Erythroblast (primary cell): ENCODE measurements at places on chromosomes 12 and 14.

DNA sequence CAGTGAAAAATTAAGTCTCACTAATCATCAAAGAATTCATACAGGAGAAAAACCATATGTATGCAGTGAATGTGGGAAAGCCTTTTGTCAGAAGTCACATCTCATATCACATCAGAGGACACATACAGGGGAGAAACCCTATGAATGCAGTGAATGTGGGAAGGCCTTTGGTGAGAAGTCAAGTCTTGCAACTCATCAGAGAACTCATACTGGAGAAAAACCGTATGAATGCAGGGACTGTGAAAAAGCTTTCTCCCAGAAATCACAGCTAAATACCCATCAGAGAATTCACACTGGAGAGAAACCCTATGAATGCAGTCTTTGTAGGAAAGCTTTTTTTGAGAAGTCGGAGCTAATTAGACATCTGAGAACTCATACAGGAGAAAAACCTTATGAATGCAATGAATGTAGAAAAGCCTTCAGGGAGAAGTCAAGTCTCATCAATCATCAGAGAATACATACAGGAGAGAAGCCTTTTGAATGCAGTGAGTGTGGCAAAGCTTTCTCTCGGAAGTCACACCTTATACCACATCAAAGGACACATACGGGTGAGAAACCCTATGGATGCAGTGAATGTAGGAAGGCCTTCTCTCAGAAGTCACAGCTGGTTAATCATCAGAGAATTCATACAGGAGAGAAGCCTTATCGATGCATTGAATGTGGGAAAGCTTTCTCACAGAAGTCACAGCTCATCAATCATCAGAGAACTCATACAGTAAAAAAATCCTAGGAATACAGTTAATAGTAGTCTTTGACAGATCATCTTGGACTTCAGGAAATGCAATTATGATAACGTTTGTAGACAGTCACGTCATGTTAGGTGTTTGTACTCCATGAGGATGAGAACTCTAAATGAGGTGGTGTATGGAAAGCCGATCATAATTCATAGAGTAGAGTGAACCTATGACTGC is 21.1 kb downstream of the ZNF84 start:
- DNase-seq = peak; percentile 44

GRCh38 chr14:36522347-36522971 is 2.4 kb upstream of the NKX2-1 start:
- DNase-seq = no peak

- no peak for DNase-seq
These were observed 23.7 kb upstream of the CHST11 start for GRCh38 chr12:104433061-104433460.

DNA sequence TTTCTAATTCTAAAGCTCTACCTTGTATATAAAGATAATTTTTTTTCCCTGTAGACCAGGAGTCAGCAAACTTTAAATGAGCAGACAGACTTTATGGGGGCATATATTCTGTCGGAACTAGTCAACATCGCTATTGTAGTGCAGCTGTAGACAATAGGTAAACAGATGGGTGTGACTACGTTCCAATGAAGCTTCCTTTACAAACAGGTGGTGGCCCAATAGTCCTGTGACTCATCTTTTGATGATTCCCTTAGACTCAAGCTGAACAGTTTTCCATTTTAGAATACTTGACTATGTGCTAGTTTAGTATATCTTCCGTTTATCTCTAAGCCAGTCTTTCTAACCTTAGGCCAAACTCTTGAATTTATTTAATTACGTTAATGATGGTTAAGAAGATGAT is 16.3 kb downstream of the MUCL1 start:
- DNase-seq = no peak

- no peak for DNase-seq
These were observed 975.9 kb downstream of the FLRT2 start for GRCh38 chr14:86505808-86506207.

- no peak for DNase-seq
These were observed 5.3 kb upstream of the SERPINA5 start for GRCh38 chr14:94575730-94576585.

GRCh38 chr14:96965885-96966595 is 168.9 kb downstream of the VRK1 start:
- DNase-seq = no peak

DNA sequence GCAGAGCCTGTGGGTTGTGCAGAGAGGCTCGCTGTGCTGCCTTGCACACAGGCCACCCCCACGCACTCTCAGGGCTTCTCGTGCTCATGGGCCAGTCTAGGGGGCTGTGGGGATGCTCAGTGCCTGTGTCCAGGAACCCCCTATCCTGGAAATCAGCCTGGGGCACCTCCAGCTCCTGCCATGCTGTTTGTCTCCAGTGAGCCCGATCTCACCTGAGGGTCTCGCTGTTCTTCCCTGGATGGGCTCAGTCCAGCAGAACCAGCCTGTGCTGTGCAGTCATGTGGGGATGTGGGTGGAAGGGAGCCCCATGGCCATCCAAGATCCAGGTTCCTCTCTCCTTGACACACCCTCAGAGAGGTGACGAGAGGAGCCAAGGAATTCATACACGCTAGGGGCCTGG is 26.7 kb downstream of the SERPINA1 start:
- DNase-seq = no peak

DNA sequence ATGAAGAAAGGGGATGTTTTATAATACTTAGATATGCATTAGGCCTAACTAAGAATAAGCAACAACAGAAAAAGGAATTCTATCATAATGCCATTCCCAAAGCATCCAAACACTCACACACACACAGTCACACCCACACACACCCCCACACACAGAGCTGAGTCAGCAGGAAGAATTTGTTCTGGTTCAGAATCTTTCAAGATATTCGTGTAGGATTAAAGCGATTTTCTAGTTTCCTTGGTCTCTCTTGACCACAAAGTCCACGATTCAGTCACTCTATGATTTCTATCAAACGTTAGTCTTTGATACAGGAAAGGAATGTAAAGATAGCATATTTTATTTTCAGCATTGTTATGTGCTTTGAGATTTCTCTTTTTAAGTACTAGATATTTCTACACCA is 382.6 kb upstream of the DCN start:
- no peak for DNase-seq

GRCh38 chr14:81187832-81188522 is 32.8 kb downstream of the GTF2A1 start:
- DNase-seq = no peak

- no peak for DNase-seq
These were observed 19.4 kb downstream of the PPP1R1A start for GRCh38 chr12:54569072-54569471.

DNA sequence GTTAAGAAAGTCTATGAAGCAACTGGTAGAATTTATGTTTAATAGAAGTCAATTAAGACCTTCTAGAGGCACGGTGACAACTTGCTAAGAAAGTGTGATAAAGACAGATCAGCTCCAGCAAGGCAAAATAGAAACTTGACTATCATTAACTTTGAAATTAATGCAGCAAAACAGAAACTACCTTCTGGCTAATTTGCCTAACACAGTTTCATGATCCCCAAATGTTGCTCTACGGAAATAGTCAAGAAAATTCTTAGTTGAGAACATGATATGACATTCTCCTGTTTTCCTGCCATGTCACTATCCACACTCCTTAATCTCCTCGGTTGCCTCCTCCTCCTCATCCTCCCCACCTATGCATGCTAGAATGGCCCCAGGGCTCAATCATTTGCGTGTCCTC is 4.2 kb downstream of the DENND5B start:
- DNase-seq = no peak

DNA sequence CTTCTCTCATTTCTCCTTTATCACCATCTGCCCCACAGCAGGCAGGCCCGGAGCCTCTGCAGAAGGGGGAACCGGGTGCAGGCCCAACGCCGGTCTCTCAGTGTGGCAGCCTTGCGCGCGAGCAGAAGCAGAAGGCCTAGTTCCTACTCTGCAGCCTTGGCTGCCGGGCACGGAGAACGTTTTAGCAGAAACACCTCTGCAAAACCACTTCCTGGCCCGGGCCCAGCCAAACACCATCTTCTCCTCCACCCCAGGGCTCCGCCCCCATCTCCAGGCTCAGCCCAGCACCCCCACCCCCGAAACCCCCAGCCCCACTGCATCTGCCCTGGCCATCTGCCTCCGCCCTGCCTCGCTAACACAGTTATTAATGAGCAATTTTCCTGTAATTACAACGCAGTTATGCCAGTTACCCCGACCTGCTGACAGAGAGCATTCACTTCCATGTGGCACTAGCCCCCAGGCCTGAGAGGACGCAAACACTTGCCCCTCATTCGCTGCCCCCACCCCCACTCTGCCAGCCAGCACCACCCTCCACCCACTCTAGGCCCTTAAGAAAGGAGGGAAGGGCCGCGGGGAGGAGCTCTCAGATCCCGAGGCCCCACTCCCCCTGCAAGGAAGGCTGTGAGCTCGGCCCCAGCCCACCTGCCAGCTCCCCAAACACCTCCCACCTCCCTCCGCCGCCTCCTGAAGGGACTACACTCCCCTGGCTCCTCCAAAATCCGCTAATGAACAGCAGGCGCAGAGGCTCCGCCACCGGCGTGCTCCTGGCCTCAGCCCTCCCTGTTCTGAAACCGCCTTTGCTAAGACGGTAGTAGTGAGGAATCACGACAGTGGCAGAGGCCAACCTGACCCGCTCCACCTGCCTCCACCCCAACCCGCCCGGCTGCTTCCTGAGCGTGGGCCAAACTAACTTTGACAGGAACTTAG is 44.7 kb upstream of the FBRSL1 start:
- peak; percentile 30 for DNase-seq

GRCh38 chr12:31818623-31819268 is 89.9 kb upstream of the AMN1 start:
- no peak for DNase-seq

- no peak for DNase-seq
These were observed 180.8 kb downstream of the CRADD start for GRCh38 chr12:93857991-93858447.

DNA sequence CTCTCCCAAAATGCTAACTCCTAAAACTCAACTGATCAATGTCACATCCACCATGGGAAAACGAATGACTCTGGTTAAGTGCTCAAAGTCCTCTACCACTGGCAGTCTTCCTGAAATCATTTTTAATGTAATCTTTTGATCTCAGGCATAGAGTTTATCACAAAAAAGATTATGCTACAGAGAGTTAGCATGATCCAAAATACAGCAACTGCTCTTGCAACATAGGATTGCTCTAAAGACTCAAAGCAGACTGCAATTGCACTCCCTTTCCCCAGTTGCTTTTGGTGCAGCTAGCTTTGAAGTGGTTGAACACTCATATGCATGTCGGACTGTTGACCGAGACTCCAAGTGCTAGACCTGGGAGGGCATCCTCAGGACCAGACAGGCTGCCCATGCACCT is 109.3 kb downstream of the C12orf42 start:
- DNase-seq = no peak

- no peak for DNase-seq
These were observed 13.3 kb downstream of the BEST3 start for GRCh38 chr12:69685810-69686209.

- no peak for DNase-seq
These were observed 895 bp downstream of the SLC7A8 start for GRCh38 chr14:23182372-23183157.

- no peak for DNase-seq
These were observed 98.4 kb downstream of the RMST start for GRCh38 chr12:97560786-97561618.

DNA sequence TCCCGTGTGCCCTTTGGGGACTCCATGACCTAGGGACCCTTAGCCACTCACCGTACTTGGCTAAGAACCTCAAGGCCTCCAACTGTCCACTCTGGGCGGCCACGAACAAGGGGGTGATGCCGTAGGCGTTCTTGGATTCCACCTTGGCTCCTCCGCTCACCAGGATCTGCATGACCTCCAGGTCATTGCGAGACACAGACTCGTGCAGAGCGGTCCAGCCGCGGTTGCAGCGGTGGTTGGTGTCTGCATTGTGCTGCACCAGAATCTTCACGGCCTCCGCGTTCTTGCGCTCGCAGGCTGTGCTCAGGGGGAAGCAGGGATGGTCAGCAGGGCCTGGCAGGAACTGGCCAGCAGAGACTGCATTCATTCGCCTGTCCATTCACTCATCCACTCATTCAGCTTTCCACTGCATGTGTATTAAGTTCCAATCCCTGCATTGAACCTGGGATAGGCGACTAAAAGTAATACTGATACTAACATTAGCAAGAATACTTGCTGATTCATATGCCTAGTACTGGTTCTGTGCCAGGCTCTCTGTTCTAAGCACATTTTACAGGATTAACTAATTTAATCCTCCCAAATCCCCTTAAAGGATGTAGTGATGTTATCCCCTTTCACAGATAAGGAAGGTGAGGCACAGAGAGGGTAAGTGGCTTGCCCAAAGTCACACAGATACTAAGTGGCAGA is 23.9 kb downstream of the FAM181A start:
- DNase-seq = no peak

- no peak for DNase-seq
These were observed 107.8 kb upstream of the PTPRB start for GRCh38 chr12:70745048-70745447.

DNA sequence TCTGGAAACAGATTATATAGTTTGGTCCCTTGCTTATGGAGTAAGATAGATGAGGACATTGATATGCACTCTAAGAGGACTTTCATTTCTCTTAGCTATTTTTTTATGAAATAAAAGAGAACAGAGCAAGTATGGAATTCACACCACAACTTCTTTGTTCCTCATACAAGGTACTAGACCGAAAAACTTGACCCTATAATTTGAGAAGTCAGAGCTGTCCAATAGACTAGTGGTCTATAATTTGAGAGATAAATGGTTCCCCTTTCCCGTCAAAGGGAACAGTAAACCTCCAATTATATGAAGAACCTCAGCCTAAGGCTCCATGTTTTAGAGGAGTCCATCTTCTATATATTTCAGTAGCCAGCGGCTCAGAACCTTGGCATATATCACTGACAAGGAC is 58.5 kb upstream of the HIF1A start:
- DNase-seq = no peak

DNA sequence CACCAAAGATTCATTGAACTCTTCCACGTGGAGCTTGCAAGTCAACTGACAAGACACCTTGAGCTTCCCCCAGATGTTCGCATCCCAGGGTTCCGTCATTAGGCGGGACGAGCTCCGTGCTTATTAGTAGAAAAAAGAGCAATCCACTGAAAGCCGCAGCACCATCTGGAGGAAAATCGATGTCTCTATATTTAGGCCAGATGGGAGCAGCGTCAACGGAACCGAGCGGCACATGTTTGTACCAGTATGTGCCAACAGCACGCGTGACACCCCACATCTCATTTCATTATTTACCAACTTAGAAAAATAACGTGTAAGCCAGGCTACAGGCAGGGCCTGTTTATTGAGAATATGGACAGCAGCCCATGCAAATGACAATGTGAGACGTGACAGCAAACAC is 45.8 kb upstream of the TMEM132D start:
- DNase-seq = no peak

DNA sequence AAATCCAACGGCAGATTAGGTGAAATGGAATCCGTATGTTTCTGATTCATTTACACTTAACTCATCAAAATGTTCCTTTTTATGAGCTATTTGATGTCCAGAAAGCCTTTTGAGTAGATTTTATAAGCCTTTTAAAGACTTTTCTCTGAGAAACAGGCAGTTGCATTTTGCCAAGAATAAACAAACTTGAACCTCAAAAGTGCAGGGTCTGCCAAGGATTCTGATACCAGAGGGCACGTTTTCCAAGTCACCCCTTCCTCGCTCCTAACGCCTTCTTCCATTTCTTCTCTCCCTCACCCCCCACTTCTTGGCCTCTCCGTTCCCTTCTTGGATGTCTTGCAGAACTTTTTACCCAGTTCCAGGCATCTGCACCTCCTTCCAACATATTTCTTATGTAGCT is 200.6 kb upstream of the TBX3 start:
- no peak for DNase-seq
